ENCODE measurements at places on chromosomes 7 and 10.

GRCh38 chr10:52459097-52459496 is 145.0 kb downstream of the DKK1 start:
- DNase-seq, result no peak

DNA sequence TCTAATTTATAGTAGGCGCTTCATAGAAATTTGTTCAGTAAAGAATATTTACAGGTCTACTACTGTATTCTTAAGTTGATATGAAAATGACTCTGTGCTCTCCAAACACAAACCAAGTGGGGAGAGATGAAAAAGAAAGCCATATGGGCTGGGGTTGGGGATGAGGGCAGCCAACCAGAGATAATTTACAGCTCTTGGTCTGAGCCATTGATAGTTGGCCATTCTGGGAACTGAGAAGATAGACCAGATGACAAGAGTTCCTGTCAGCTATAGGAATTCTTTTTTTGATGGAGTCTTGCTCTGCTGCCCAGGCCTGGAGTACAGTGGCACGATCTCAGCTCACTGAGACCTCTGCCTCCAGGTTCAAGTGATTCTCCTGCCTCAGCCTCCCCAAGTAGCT is 57.4 kb downstream of the LAMB4 start:
- no peak for DNase-seq

GRCh38 chr10:125263551-125263950 is 103.2 kb upstream of the CTBP2 start:
- DNase-seq, result no peak

DNA sequence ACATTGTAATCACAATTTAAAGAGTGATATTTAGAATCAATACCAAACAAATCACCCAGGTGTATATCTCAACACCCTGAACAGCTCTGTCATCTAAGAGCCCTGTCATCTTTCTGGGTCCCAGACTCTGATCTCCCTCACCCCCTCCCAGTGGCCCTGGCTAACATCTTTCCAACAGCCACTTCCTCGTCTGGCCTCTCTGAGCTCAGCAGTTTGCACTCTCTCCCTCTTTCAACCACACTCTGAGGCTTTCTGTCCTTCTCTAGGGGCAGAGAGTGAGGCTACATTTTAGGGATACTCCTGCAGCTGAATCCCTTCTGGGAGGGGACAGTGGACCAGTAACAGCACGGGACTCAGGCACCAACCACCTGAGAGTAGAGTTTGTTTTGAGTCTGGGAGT is 17.1 kb upstream of the PRRT4 start:
- DNase-seq, result no peak

- DNase-seq, result no peak
These were observed 70.6 kb downstream of the CDK6 start for GRCh38 chr7:92765725-92766124.

DNA sequence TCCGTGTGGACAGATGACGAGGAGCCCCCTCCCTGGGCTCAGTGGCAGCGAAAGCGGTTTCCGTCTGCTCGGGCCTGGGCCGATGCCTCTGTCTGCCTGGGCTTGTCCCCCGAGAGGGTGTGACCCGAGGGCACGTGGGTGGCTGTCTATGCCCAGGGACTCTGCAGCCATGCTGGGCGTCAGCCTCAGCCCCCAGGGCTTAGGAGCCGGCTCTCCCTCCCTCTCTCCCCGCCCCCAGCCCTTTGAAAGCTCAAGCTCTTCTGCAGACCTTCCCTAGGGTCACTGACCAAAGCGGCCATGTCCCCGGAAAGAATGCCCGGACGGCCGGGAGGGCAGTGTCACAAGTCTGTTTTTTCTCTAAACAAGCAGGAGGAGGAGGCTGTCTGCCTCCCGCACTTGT is 7.1 kb downstream of the MICALL2 start:
- no peak for DNase-seq

GRCh38 chr7:80634505-80634904 is 3.9 kb upstream of the CD36 start:
- no peak for DNase-seq

- no peak for DNase-seq
These were observed 370.8 kb downstream of the PLXNA4 start for GRCh38 chr7:132205509-132205908.

GRCh38 chr7:76400248-76400647 is 9.2 kb downstream of the SSC4D start:
- no peak for DNase-seq

DNA sequence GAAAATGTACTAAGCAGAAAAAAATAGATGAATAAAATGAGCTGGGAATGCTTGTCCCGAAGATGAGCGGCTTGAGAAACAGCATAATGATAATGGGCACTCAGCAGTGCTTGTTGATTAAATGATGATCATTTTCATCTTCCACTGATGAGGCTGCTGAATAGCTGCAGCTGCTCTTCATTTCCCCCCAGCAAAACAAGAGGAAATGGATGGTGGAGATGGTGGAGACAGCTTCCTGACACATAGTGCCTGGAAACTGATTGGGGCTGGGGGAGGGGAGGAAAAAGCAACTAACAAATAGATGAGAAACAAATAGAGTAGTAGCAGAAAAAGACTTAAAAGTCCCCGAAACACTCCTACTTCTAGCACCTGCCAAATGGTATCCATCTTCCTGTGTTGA is 41.4 kb downstream of the MRC1 start:
- no peak for DNase-seq

- DNase-seq, result no peak
These were observed 146.1 kb upstream of the FRMD4A start for GRCh38 chr10:14476641-14477407.

DNA sequence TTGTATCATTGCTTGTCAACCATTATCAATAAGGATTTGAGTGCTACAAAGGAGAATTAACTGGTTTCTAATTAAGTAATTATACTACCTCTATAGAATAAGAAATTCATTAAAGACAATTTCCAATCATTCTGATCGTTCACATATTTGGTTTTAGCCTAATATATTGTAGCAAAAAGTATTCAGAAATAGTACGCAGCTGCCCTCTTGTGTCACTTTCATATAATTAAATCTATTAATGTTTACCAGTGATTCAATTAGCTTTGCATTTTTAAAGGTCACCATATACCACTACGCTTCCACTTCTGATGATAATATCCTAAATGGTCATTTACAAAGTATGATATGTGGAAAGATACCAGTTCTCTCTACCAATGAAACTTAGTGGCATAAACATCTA is 128.3 kb downstream of the NEBL start:
- no peak for DNase-seq

DNA sequence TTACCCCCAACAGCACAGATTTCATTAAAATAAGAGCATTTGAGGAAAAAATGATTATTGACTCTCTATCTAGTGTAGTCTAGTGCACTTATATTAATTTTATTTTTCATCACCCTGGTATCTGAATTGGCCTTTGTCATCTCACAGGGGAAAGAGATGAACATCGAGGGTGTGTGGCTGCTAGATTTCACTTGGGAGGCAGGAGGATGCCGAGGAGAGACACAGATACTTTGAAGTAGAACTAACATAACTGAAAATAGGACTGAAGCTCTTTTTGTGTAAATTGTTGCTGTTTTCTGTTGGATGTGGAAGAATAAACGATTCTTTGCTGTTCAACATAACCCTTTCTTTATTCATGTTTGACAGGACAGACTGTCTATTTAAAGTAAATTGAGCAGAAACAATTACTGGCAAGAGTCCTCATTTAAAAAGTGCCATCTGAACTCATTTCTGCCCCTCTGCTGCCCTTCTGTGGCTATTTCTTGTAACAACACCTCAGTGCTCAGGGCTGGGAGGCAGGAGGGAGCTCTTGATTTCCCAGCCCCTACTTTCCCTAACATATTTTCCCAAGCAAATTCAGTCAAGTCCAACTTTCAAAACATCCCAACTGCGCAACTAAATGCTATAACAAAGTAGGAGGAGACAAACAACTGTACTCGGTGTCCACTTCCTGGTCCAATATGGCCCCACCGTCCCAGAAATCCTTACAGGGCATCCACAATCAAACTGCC is 15.6 kb downstream of the LYZL1 start:
- DNase-seq, result no peak

- no peak for DNase-seq
These were observed 32.9 kb upstream of the UTF1 start for GRCh38 chr10:133196936-133197758.

- no peak for DNase-seq
These were observed 147.1 kb downstream of the RGS10 start for GRCh38 chr10:119395280-119396007.

- DNase-seq, result no peak
These were observed 19.4 kb upstream of the ATRNL1 start for GRCh38 chr10:115073796-115074195.

- DNase-seq, result no peak
These were observed 199.2 kb downstream of the SEMA3E start for GRCh38 chr7:83449781-83450180.

- DNase-seq, result no peak
These were observed 104.7 kb upstream of the EEPD1 start for GRCh38 chr7:36048141-36048901.

GRCh38 chr7:128859232-128860157 is 3.2 kb upstream of the ATP6V1F start:
- no peak for DNase-seq

- no peak for DNase-seq
These were observed 229.3 kb downstream of the GPR37 start for GRCh38 chr7:124536156-124536762.

- no peak for DNase-seq
These were observed 31.6 kb upstream of the AKR1C1 start for GRCh38 chr10:4931587-4931986.
